ENCODE measurements at places on chromosomes 11 and 22.
A peak's percentile ranks its signal among the peaks of the same experiment; 100 is the strongest.

- no peak for DNase-seq
Measured at GRCh38 chr22:40491990-40492631, 121.7 kb downstream of the SGSM3 start.

DNA sequence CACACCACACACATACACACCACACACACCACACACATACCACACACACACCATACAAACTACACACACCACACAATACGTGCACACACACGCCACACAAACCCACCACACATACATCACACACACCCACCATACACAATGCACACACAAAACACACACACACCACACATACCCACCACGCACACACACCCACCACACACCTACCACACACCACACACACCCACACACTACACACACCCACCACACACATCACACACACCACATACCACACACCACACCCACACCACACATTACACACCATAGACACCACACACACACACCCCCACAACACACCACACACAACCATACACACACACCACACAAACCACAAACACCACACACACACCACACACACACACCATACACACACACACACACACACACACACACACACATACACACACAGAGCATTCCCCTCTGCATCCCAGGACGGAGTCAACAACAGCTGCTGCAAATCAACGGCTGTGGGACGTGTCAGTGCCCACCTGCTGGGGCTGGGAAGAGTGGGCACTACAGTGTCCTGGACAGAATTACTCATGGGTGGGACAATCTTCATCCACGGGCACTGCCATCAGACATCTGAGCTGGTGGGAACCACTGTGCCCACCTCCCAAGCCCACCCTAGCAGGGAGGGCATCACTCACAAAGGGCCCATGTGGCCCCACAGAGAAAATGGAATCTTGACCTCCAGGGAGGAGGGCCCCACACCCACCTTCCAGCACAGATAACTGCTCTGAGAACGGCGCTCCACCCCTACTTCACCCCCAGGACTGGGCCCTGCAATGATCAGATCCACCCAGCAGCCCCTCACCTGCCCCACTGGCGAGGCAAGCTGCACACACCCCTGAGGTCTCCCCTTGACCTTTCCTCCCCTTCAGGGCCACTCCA lies 8.4 kb downstream of the TP53I11 start:
- DNase-seq, result no peak

DNA sequence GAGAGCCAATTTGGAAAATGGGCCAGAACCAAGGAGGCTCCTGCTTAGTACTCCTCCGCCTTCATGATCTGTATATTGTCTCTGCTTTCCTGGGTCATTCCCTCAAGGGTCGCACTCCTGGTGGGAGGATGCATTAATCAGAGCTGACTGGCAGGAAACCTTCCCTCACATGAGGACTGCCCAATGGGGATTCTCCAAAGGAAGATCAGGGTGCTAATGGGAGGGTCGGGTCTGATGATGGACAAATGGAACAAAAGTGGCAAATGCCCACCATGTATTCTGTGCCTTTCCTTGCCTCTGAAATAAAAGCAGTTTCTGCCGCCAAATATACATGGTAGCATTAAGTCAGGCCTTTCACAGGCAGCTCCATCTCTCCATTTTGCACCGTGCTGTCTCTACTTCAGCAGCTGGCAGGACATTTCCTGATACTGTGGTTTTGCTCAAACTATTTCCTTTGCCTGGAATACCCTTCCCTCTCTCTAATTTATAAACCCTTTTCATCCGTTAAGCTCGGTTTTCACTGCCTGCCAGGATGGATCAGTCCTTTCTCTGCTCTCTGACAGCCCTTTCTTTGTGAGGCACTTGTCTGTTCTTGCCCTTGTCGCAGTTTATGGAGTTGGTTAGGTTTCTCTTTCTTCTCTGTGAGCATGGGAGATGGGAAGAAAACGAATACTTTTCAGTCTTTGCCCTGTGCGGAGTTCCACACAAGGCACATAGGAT lies 13.5 kb downstream of the SREBF2 start:
- DNase-seq, result no peak

GRCh38 chr11:69203901-69204245 lies 48.1 kb downstream of the SMIM38 start:
- no peak for DNase-seq

- no peak for DNase-seq
Measured at GRCh38 chr11:80118073-80118472, 677.2 kb upstream of the TENM4 start.

DNA sequence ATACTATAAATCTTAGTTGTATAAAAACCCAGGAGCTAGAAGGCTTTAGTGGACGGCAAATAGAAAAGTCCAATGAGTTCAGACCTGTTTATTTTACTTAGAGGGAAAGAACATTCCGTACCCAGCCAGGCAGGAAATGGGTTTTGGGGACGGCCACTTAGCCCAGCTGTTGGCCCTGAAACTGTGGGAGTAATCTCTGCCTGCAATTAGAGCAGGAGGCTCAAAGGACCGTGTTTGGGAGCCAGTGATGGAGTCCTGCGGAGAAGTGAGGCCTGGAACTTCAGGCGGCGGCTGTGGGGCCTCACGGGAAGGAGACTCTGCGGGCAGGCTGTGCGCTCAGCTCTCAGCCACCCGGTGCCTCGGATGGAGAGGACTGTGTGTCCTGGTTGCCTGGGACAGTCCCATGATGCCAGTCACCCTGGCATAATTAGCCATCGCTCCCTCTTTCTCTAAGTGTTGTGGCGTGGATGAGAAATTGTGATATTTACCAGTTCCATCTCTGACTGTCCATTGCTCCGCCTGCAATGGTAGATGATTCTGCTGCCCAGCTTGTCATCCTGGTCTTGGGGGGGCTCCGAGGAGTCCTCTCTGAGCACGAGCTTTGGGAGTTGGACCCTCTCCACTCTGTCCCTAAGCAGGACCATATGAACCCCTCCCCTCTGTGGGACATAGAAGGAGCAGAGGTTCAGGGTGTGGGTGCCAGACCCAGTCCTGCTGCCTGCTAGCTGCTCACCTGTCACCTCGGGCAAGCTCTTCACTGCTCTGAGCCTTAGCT lies 530.3 kb downstream of the TBC1D22A start:
- DNase-seq, result no peak

DNA sequence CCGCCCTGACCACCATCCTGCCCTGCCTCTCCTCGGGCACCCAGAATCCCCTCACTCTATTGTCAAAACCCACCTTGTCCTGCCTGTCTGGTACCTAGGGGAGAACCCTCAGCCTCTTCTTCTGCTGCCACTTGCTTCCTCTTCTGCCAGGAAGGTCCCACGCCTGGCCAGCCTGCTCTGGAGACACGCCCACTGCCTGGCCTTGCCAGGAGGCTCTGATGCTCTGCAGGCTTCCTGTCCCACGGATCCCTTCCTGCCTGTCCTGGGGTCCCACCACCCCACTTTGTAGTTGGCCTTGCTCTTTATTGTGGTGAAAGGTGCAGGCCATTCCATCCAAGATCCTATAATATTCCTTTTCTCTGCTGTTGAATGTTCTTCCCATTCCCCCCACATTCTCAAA lies 63.4 kb downstream of the BMAL1 start:
- peak; percentile 8 for DNase-seq

DNA sequence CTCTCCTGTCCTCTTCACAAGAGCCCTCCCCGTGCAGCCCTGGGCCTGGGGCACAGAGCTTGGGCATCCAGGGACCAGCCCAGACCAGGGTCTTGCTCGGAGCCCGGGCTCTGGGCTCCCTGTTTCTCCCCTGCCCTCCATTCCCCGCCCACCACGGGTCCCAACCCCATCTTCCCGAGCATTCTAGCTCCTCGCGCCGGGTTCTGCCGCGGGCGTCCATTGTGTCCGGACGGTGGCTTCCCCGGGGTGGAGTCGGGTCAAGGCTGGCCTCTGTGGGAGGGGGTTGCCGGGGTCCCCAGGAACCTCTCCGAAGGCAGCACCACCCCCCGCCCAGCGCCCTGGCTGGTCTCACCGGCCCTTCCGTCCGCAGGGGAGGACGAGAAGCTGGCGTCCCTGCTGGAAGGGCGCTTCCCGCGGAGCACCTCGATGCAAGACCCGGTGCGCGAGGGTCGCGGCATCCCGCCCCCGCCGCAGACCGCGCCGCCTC lies 18.1 kb upstream of the ACR start:
- DNase-seq, result no peak

GRCh38 chr22:26981111-26981510 lies 323.7 kb downstream of the MIAT start:
- no peak for DNase-seq

- DNase-seq, result no peak
Measured at GRCh38 chr11:61004180-61004611, 32.7 kb downstream of the CD6 start.

GRCh38 chr11:41237382-41237781 lies 222.1 kb downstream of the LRRC4C start:
- no peak for DNase-seq

GRCh38 chr11:82750643-82751139 lies 17.0 kb upstream of the FAM181B start:
- no peak for DNase-seq

- no peak for DNase-seq
Measured at GRCh38 chr11:77518471-77518870, 44.6 kb upstream of the PAK1 start.

DNA sequence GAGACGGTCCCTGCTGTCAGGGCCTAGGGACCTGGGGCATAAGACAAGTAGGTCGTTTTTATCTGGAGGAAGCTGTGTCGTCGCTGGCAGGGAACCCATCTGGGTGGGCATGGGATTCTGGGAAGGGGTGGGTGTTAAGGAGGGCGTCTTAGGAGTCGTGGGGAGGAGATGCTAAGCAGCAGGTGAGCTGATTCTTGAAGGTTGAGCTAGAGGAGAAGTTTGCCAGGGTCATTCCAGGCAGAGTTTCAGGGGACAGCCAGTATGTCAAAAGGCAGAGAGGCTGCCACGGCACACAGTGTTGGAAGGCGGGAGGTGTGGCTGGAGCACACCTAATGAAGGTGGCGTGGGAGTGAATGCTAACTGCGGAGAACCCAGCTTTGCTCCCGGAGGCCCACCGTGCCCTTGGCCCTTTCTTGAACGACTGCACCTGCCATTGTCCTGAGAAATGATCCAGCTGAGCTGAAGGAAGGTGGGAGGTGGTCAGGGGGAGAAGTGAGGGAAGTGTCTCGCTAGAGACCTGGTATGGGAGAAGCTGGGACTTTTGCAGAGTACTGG lies 1.3 kb downstream of the FAM118A start:
- no peak for DNase-seq

- no peak for DNase-seq
Measured at GRCh38 chr11:91792779-91793262, 431.8 kb upstream of the FAT3 start.

- no peak for DNase-seq
Measured at GRCh38 chr11:120186774-120187591, 23.8 kb upstream of the OAF start.

DNA sequence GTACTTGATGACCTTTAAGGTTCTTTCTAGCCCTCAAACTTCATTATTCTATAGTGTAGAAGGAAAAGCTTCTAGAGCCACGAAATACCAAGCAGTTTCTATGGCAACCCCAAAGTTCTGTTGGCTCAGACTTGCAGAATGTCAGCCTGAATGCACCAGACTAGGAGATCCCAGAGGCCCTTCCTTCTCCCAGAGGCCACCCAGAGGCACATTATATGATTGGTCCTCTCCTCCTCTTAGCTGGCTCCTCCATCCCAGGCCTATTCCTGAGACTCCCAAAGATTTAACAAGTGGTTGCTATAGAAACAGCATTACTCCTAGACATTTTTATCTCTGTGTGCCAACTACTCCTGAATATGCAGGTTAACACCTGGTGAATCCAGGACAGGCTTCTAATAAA lies 69.2 kb upstream of the CCDC90B start:
- no peak for DNase-seq

DNA sequence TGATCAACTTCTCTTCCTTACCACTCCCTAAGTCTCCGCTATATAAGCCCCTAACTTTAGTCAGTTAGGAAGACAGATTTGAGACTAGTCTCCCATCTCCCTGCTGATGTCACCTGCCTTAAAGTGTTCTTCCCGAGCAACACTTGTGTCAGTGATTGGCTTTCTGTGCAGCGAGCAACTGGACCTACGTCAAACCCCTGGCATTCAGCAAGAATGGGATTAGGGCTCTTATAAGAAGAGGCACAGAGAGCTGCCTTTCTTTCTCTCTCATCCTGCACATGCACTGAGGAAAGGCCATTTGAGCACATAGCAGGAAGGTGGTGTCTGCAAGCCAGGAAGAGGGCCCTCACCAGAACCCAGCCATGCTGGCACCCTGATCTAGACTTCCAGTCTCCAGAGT lies 116.6 kb upstream of the THY1 start:
- no peak for DNase-seq

DNA sequence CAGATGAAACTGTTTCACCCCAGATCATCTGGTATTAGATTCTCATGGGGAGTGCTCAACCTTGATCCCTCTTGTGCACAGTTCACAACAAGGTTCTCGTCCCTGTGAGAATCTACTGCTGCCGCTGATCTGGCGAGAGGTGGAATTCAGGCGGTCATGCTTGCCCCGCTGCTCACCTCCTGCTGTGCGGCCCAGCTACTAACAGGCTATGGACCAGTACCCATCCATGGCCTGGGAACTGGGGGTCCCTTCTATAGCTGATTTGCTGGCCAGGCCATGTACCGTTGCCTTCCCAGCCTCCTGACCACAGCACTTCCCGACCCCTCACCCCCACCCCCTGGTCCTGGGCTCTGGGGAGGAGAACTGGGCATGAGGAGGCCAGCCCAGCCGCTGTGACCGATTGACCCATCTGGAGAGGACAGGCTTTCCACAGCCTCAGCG lies 2.6 kb downstream of the PHLDA2 start:
- no peak for DNase-seq

DNA sequence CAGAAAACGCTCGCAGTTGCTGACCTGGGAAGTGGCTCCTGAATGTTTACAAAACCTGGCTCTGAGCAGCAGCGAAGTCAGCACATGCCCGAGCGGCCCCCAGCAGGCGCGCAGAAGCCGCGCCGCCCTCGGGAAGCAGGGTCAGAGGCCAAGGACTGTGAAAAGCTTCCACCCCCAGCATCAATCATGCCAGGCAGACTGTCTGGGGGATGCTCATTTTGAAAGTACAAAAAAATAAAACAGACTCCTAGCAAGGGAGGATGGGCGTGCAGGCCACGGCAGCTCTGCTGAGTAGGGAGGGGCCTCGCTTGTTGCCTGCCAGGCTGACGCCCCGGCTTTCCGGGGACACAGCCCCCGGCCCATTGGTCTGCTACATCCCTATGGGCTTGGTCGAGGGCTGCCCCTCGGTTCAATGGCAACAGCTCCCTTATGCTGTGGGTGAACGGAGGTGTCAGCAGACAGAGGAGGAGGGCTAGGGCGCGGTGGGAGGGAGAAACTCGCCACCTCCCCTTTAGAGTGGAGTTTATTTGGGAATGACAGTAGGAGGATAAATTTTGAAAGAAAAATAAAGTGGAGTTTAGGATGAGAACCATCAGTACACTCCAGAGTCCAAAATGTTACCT lies 37.7 kb upstream of the GNB1L start:
- DNase-seq, result peak; percentile 32

All from bone marrow (tissue), 2 donors.